Stimulated activated effector memory CD8-positive, alpha-beta T cell treated with anti-CD3 and anti-CD28 coated beads, Interleukin-12 subunit alpha, Interleukin-12 subunit beta, amount 100 ng/mL, for 72 hours (primary cell): ENCODE measurements at places on chromosomes 11 and 22.

- DNase-seq: peak; percentile 64
These were observed 741 bp upstream of the NAV2 start for GRCh38 chr11:19711911-19712280.

GRCh38 chr11:116309446-116309845 lies 463.3 kb downstream of the BUD13 start:
- no peak for DNase-seq

DNA sequence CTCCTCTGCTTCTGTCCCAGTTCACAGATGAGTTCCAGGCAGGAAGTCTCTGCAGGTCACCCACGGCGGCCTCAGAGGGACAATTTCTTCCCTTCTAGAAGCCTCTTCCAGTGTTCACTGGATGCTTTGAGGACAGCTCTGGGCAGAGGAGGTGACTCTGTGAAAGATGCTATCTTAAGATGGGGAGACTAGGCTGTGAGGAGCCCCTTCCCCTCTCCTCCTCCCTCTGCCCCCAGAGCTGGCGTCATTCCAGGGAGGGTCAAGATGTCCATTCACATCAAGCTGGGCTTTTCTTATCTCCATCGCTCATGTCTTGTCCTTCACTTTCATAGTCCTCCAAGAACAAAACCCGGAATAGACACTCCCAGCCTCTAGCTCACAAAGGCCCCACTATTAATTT lies 3.3 kb downstream of the APLNR start:
- no peak for DNase-seq

DNA sequence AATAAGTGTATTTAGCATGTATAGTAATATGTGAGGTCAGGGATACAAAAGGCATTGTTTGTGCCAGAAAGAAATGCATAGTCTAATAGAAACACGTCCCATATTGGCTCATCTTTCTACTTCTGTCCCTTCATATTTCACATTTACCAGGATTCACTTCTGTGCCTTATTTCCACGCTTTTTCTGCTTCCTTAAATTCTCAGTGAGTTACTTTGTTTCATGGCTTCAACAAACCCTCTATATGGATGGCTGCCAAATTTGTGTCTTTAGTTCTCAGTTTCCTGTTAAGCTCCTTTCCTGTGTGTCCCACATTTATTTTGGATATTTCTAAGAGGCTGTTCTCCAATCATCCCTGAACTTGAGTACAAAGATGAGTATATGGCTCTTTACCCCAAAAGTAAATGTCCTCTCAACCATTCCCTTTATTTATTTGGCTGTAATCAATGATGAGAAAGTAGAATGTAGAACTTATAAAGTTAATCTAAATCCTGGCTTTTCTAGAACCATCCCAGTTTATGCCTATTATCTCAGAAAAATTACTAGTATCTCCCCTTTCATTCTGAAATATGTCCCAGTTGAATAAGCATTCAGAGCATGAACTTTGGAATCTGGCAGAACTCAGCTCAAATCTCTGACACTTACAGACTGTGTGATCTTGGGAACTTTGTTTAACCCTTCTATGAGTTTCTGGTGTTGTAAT lies 23.5 kb downstream of the OR8B12 start:
- DNase-seq: no peak
